ENCODE measurements at places on chromosomes 12 and 14.
A peak's percentile ranks its signal among the peaks of the same experiment; 100 is the strongest.

DNA sequence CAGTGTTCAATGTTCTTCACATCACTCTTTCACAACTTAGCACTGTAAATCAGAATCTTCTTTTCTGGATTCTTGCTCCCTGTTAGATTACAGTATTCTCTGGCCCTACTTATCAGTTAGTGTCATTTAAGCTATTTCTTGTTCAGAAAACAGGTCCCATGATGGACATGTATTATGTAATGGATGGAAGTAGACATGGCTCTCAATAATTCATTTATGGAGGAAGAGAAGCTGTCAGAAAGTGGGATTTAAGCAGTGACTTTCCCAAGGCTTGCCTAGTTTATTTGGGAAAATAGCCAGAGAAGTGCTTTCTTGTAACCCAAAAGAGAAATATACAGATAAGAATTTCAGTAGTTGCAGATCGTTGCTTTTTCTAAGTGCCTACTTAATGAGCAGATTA is 1.6 kb downstream of the ERC1 start:
- DNase-seq = no peak

DNA sequence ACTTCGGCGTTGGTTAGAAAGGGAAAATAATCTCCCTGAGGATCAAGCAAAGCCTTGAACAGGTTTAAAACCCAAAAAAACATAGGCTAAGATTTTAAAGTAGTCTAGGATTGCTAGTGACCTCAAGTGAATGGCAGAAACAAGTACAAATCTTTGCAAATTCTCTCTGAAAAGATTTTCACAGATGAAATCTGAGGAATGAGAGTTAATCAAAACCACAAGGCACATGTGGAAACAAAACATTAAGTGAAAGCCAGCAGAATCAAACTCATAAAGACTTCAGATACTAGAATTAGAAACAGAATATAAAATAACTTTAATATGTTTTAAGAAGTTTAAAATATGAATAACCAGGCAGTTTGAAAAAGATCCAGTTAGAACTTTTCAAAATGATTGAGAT is 52.2 kb upstream of the CFL2 start:
- no peak for DNase-seq

DNA sequence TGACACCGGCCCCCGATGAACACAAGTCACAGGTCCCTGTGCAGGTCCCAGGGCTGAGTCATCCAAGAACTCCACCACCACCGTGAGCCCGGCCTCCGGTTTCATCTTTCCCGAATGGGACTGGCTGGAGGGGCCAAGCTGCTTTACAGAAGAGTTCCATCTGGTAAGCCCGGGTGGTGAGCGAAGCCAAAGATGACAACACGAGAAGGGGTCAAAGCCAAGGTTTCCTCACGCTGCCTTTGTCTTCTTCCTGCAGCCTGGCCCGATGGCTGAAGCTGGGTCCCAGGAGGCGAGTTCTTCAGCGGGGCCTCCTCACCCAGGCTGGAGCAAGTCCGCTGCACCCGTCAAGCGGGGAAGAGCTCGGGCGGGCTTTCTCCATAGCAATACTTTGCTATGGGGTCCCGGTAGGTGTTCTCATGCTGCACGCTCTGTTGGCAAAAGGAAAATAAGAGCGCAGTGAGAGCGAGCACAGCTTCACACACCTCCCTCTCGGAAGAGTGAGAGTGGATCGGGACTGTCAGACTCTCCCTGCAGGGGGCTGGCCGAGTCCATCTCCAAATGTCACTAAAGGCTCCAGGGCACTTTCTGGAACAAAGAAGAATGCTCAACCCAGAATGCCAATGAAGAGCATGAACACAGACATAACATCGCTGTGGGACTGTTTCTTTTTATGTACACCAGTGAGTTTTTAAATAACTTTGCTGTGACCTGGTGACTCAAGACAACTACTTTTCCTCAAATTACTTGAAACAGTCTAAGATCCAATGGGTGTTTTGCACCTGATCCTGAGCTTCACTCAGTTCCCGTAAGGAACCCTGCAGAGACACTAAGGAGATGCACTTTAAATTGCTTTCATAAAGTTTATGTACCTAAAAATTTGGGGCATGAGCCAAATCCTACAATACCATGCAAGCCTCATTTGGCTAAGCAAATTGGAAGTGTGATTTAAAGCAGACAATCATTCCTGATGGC is 20.1 kb downstream of the SPRING1 start:
- DNase-seq = no peak

- no peak for DNase-seq
These were observed 36.0 kb downstream of the SPTLC2 start for GRCh38 chr14:77580477-77580876.

DNA sequence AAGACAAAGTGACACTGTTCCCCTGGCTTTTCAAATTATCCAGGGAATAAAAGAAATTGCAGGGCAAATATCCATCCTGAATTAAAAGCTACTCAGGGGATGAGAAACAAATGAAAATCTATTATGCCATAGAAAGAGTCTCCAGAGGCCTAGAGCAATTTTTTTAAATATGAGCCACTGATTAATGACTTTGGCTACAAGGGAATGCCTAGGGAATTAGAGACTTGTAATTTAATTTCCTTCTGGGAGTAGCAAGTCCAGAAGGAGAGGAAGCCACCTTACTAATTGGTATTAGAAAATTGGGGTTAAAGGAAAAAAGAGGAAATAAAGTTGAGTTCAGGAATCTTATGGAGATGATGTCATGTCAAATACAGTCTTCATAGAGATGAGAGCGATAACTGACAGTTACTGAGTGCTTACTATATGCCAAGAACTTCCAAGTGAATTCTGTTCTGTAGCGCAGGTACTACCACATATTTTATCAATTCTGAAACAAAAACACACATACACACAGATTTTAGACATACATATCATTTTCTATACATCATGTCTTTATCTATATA is 304.4 kb downstream of the DUSP6 start:
- DNase-seq = peak; percentile 11

- DNase-seq = peak; percentile 90
These were observed 25.4 kb upstream of the EIF4B start for GRCh38 chr12:52980650-52981423.

DNA sequence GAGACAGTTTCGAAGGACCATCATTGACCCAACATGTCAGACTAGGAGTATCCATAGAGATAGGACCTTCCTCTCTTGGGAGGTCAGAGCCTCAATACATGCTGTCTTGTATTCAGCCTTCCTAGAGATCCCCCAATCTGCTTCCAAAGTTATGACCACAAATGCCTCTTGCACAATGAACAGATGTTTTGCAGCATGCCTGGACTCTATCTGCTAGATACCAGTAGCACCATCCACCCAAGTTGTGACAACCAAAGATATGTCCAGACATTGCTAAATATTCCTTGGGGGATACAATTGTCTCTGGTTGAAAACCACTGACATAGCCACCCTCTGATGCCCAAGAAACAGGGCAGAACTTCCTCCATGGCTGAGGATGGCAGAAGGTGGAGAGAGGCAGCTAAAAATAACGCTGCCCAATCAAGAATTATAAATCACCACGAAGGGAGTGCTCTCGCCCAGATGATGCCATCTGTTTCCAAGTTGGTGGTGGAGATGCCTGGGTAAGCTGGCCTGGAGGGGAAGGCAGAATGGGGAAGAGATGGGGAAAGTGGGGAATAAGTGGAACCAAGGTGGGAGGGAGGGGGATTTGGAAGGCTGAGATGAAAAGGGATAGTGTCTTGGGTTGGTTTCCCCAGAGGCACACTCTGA is 42.9 kb upstream of the NOS1 start:
- DNase-seq = no peak

DNA sequence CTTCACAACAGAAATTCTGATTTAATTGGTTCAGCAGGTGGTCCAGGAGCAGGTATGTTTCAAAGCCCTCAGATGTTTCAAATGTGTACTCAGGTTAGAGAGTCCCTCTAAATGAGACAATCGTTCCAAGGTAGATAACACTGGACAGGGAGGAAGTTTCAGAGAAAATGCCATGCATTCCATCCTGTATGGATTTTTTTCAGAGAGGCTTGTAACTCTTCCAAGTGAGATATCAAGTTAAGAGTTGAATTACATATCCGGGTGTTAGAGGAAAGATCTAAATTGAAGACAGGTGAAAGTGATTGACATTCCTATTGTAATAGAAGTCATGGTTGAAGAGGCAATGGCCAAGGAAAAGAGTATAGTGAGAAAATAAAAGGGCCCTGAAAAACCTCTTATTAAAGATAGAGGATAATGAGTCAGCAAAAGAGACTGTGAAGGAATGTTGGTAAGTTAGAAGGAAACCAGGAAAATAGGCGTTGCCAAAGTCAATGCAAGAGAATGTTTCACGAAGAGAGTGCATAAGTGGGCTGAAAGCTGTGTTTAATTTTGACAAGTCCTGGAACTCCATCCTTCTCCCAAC is 105.8 kb downstream of the BMP4 start:
- no peak for DNase-seq

DNA sequence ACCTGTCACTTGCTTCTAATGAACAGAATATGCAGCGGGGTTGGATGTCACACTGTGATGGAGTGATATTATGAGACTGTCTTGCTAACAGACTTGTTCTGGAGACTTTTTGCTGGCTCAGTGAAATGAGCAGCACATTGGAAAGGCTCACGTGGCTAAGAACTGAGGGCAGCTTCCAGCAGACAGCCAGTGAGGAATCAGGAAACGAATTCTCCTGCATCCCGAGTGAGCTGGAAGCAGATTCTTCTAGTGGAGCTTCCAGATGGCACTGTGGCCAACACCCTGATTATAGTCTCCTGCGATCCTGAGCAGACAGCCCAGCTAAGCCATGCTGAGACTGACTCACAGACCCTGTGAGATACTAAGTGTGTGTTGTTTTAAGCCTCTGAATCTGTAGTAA is 16.1 kb upstream of the TSPAN9 start:
- DNase-seq = no peak

DNA sequence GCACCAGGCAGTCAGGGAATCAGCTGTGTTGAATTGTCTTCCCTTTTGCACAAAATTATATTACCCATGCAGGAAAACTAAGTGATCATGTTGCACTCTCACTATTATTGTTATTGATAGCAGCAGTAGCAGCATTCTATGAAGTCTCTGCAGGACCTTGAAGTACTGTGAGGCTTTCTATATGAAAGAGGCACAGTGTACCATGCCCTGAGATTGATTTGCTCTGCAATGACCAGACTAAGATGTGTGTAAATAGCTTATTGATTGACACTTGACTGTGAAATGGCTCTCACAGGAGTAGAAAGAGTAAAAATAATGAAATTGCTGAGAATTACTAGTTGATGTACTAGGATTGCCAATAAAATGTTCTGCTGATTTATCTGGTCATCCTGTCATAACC is 99.9 kb downstream of the KICS2 start:
- DNase-seq = no peak

DNA sequence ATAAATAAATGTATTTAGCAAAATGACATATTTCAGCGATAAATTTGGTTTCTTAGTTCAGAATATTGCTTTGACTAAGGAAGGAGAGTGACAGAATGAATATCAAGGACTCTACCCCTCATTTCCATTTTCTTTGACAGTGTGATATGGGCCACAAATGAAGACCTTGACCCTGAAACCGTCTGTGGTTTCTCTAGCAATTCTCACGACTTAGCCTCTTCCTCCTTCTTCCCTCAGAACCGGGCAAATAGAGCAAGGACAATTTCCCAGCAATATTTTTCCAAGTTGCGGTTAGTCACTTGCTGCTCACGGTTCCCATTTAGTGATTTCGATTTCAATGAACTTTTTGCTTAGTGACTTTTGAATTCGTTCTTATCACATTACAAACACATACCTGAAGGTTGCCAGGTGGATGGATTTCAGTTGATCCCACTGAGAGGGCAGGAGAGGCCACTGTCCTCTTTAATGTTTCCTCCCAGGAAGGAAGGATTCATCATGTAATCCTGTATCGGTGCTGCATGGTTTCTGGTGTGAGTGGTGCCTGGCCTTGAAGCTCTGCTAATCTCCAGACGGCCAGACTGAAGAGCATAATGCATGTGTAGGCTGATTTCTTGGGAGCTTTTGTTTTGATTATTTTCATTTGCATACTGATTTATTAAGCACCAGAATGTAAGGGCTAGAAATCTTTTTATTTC is 77.6 kb downstream of the CHST11 start:
- DNase-seq = peak; percentile 22

DNA sequence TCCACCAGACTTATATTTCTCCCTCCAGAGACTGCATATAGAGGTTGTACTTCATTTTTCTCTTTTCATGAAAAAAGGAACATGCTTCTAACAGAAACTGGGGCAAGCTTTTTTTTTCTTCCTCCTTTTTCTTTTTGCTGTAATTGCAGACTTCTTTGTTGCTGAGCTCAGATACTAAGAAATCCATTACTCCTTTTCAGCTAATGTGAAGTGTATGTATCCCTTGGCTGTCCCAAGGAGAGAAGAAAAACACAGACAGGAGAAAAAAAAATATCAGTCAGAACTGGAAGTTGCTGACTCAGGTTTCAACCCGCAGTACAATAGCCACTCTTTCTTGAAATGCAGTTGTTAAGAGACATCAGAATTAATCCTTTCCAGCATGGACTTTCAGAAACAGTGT is 1248.4 kb downstream of the LRFN5 start:
- peak; percentile 37 for DNase-seq

DNA sequence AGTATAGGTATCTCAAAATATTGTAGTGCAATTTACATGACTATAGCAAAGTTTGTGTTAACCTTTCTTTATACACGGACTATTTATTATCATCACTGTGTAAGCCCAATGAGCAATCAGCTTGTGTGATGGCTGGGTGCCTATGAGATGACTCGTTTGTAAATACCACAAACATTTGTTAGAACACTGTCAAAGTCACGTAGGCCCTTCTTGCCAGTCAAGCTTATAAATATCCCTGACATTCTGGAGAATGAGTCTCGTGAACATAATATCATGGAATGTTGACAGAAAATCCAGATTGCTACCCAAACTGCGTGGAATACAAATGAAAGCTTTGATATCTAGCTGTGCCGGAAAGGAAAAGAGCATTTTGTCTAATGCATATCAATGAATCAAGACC is 648.3 kb upstream of the MDGA2 start:
- no peak for DNase-seq

- no peak for DNase-seq
These were observed 1.8 kb downstream of the PHC1 start for GRCh38 chr12:8916154-8916553.

DNA sequence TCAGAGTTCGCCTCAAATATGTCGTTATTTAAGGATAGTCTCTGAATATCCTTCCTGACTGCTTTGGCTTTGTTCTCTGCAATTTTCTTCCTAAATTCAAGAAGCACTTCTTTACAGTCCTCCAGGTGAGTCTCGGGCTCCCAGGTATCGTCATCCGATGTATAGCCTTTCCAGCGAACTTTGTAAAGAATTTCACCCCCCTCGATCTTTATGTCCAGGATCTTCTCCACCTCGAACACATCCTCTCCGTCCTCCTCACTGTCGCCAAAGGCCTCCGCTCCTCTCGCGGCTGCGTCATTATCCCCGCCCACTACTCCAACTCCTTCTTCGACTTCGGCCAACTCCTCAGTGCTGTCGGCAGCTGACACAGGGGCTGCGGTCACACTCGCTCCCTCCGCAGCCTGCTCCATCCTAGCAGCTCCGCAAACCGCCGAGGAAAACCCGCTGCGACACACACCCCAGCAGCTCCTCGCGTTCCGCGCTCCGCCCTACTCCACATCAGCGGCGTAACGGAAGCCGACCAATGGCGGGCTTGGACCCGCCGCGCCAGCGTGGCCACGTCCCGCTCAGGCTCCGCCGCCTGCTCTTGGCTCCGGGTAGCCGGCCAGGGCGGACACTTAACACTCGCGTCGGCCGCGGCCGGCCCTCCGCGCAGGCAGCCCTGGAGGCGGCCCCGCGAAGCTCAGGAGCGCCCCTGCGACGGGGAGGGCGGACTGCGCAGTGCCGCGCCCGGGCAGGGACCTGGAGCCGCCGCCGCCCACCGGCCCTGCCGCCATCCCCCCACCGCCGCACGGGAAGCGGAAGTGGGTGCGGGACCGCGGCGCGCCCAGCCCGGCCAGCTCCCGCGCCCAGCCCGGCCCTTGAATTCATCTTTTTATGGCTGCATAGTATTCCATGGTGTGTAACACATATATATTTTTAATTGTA is 4.1 kb downstream of the CD163L1 start:
- peak; percentile 73 for DNase-seq

Data from inflammatory macrophage treated with lipopolysaccharide for 4 hours (primary cell).